ENCODE measurements at places on chromosomes 3 and 15.

DNA sequence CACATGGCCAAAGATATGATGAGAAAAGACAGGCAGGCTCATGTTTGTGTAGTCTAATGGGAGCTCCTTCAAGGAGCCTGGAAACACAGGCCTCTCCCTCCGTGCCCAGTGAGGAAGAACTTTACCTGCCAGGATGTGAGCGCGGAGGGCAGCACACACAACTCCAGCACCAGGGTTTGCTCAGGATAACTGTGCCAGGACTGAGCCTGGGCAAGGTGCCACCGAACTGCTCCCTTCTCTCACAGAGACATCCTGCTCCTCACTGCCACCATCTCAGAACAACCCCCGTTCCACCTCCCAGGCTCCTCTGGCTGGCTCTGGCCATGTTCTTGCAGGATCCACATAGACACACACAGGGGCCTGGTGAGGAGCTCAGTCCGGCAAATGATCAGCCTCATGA lies 87.4 kb downstream of the NUP210 start:
- no peak for DNase-seq

- no peak for DNase-seq
These were observed 31.0 kb upstream of the SLCO2A1 start for GRCh38 chr3:134060561-134061385.

DNA sequence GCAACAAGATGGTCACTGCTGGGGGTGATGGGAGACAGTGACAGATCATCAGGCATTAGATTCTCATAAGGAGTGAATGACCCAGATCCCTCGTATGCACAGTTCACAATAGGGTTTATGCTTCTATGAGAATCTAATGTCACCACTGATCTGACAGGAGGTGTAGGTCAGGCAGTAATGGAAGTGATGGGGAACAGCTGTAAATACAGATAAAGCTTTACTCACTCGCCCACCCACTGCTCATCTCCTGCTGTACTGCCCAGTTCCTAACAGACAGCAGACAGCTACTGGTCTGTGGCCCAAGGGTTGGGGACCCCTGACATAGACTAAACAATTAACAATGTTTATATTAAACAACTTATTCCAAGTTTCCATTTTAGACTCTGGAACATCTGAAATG lies 25.4 kb downstream of the IFT80 start:
- no peak for DNase-seq

DNA sequence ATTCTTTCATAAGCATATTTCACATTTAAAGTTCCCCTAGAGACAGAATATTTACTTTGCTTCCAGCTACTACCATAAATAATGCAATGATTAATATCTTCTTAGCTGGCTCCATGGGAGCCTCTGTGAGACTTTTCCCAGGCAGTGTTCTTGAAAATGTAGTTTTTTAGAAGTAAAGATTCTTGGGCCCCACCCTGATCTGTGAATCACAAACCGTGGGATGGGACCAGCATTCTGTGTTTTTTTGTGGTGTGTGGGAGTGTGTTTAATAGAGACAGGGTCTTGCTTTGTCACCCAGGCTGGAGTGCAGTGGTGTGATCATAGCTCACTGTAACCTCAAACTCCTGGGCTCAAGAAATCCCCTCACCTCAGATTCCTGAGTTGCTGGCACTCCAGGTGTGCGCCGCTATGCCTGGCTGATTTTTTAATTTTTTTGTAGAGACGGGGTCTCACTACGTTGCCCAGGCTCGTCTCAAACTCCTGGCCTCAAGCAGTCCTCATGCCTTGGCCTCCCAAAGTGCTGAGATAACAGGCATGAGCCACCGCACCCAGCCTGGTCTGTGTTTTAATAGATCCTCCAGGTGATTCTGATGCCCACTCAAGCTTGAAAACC lies 83.0 kb downstream of the KLHL25 start:
- no peak for DNase-seq

DNA sequence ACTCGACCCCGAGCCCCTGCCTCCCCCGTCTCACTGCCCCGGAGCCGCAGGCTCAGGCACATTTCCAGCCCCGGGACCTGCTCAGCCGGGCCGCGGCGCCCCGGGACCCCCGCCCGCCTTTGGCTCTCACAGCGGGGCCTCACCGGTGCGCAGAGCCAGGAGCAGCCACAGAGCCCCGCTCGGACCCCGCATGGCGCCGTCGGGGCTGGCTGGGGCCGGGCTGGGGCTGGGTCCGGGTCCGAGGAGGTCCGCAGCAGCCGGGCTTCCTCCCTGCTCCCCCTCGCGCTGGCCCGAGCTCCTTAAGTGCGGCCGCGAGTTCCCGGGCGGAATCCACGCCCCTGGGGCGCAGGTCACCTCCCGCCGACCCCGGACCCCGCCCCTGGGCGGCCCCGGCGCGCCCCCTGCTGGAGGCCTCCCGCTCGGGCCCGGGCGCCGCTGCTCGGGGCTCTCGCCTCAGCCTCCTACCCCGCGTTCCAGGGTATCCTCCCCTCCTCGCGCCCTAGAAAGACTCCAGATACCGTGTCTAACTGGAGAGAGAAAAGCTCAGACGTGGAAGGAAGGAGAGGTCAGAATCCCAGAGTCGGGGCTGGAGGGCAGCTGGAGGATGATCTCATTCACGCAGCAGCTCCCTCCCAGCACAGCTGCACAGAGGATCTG lies at the start of gene MELTF:
MELTF (minus strand) TSS at position 307 of the 657 bp plus-strand sequence; CDS start at position 192, 115 bp downstream.
- DNase-seq: no peak

All from BJ (cell line).